Caki2 (cell line): ENCODE measurements at places on chromosomes 5 and 9. TPM values are rescaled to one million over a fixed set of nuclear protein-coding genes. Genes with fewer than 3 reads are reported as not detected.

Gene LHX3
- total RNA-seq: not detected in 2 replicates

Gene CDH9
- total RNA-seq: not detected in 2 replicates

Gene SLC12A2
- 4.5 and 5.1 TPM in 2 replicates for total RNA-seq

Gene MAMDC2
- 0.26 and 3.1 TPM in 2 replicates for total RNA-seq

Gene CMYA5
- 0.03 TPM in 1 of 2 replicates, not detected in the other for total RNA-seq

Gene CCNI2
- not detected in 2 replicates for total RNA-seq

Gene TMEM215
- total RNA-seq: not detected in 2 replicates

Gene IFNB1
- total RNA-seq: not detected in 2 replicates

Gene BRD3OS
- 27.1 and 30.5 TPM in 2 replicates for total RNA-seq

Gene OR2V1
- total RNA-seq: not detected in 2 replicates

Gene FSTL4
- not detected in 2 replicates for total RNA-seq

Gene PLGRKT
- 34.5 and 45.1 TPM in 2 replicates for total RNA-seq

Gene NTRK2
- 0.54 TPM in 1 of 2 replicates, not detected in the other for total RNA-seq

Gene ARSI
- not detected in 2 replicates for total RNA-seq

Gene SPIN1
- 83.5 and 85.7 TPM in 2 replicates for total RNA-seq

Gene LHFPL2
- total RNA-seq: 49.9 and 62.5 TPM in 2 replicates

Gene CCNO
- 3.6 and 5.4 TPM in 2 replicates for total RNA-seq

Gene TIMD4
- 0.87 and 3.5 TPM in 2 replicates for total RNA-seq

Gene BARHL1
- not detected in 2 replicates for total RNA-seq
